ENCODE measurements at places on chromosomes 6 and 20. TPM values are rescaled to one million over a fixed set of nuclear protein-coding genes. Genes with fewer than 3 reads are reported as not detected.

GRCh38 chr6:33549196-33549595, 30.9 kb downstream of the BAK1 start:
- H3K27ac ChIP-seq, result no peak overlapping the region
- H3K4me1 ChIP-seq, result no peaks in the 10 kb centered on the region
- H3K4me3 ChIP-seq, result no peak overlapping the region
- DNase-seq, result no peak

DNA sequence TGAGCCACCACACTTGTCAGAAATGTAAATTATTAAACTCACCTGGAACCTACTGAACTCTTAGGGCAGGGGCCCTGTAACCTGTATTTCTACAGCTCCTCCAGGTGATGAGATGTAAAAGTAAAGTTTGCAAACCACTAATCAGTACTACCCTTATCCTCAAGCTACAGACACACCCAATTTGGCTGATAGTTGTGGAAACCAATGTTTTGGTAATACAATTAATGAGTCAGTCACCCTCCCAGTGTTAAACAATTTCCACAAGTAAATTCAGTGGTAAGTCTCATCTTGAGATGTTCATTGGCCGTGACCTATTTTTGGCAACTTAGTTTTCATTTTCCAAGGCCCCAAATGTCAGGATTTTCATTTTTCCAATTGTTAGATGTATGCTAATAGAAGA, 29.6 kb downstream of the GCNT2 start:
- DNase-seq, result no peak
- peaks cover 9% of the 10 kb centered on the region for H3K4me1 ChIP-seq
- H3K36me3 ChIP-seq, result no peaks in the 10 kb centered on the region
- H3K4me3 ChIP-seq, result no peak overlapping the region

DNA sequence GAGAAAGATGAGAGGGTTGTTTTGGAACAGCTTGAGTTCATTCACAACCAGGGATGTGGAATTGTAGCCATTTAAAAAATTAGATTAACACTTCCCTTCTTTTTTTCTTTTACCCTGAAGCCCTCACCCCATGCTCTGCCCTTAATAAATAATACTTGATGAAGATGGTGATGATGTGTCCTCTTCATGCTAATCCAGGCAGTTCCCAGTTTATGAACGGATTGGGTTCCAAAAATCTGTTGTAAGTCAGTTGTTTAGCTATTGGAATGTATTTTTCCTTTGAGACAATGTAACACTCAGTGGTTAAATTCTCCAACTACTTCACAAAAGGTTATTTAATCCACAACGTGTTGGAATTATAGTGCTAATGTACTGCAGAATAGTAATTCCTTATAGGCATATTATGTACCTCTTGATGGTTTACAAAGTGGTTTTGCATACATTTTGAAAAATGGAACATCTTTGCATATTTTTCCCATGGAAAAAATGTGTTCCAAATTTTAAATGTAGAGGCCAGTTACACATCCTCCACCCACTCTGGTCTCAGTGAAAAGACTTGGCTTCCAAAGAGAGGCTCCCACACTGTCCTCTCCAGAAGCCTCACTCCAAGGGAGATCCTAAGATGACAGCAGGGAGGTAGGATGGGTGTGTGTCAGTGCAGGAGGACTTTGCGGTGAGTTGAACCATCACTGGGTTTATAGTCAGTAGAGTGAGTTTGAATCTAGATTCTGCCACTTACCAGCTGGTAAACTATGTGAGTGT, 45.8 kb upstream of the CEP162 start:
- H3K36me3 ChIP-seq, result no peaks in the 10 kb centered on the region
- no peaks in the 10 kb centered on the region for H3K27me3 ChIP-seq
- H3K27ac ChIP-seq, result no peak overlapping the region
- DNase-seq, result no peak
- no peaks in the 10 kb centered on the region for H3K4me1 ChIP-seq

DNA sequence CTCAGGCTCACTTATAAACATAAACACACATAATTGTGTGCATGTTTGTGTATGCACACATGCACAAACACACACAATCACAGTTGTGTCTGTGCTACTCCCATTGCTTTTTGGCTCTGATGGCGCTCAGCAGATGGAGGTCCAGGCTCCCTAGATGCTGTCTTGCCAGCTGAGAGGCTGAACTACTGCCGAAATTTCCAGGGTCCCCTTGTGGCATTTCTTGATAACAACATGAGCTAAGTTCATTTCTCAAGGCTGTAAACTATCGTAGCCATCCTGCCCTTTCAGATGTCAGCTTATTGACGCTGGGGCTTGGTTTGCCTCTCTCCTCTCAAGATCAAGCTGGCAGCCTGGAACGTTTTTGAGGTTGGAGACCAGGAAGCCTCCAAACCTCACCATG, 313.9 kb upstream of the RNF24 start:
- no peaks in the 10 kb centered on the region for H3K27me3 ChIP-seq
- no peak overlapping the region for H3K27ac ChIP-seq
- H3K4me3 ChIP-seq, result no peak overlapping the region

GRCh38 chr20:20003031-20003954, 13.9 kb upstream of the NAA20 start:
- no peak for DNase-seq
- no peaks in the 10 kb centered on the region for H3K4me1 ChIP-seq
- H3K27me3 ChIP-seq, result no peaks in the 10 kb centered on the region
- peaks cover 11% of the 10 kb centered on the region for H3K36me3 ChIP-seq

GRCh38 chr6:52558266-52559000, 18.4 kb downstream of the TRAM2 start:
- no peaks in the 10 kb centered on the region for H3K27me3 ChIP-seq
- no peaks in the 10 kb centered on the region for H3K36me3 ChIP-seq
- DNase-seq, result no peak
- no peak overlapping the region for H3K27ac ChIP-seq
- no peak overlapping the region for H3K4me3 ChIP-seq

GRCh38 chr6:33160096-33160495, 32.2 kb downstream of the COL11A2 start:
- H3K27me3 ChIP-seq, result no peaks in the 10 kb centered on the region
- H3K4me1 ChIP-seq, result peaks cover 2% of the 10 kb centered on the region
- H3K36me3 ChIP-seq, result no peaks in the 10 kb centered on the region
- DNase-seq, result no peak

- H3K27me3 ChIP-seq, result no peaks in the 10 kb centered on the region
- no peaks in the 10 kb centered on the region for H3K4me1 ChIP-seq
Measured at GRCh38 chr6:94487371-94487770, 1068.0 kb upstream of the EPHA7 start.

GRCh38 chr20:6611911-6612605, 155.4 kb upstream of the BMP2 start:
- no peak overlapping the region for H3K27ac ChIP-seq
- H3K27me3 ChIP-seq, result no peaks in the 10 kb centered on the region
- no peaks in the 10 kb centered on the region for H3K36me3 ChIP-seq
- no peak overlapping the region for H3K4me3 ChIP-seq
- no peak for DNase-seq

GRCh38 chr6:37486121-37486839, 13.4 kb downstream of the CCDC167 start:
- no peak for DNase-seq
- H3K4me3 ChIP-seq, result no peak overlapping the region
- H3K36me3 ChIP-seq, result peaks cover 3% of the 10 kb centered on the region
- H3K27me3 ChIP-seq, result no peaks in the 10 kb centered on the region
- H3K27ac ChIP-seq, result no peak overlapping the region

GRCh38 chr6:56692523-56693245, 50.0 kb upstream of the DST start:
- no peaks in the 10 kb centered on the region for H3K27me3 ChIP-seq
- H3K4me3 ChIP-seq, result peak overlapping the region; percentile 54
- peaks cover 4% of the 10 kb centered on the region for H3K4me1 ChIP-seq

- peak; percentile 82 for DNase-seq
- peaks cover 3% of the 10 kb centered on the region for H3K36me3 ChIP-seq
- H3K27me3 ChIP-seq, result no peaks in the 10 kb centered on the region
- H3K27ac ChIP-seq, result peak overlapping the region; percentile 73
- no peaks in the 10 kb centered on the region for H3K4me1 ChIP-seq
Measured at GRCh38 chr6:41536795-41537758, 9.1 kb upstream of the FOXP4 start.

DNA sequence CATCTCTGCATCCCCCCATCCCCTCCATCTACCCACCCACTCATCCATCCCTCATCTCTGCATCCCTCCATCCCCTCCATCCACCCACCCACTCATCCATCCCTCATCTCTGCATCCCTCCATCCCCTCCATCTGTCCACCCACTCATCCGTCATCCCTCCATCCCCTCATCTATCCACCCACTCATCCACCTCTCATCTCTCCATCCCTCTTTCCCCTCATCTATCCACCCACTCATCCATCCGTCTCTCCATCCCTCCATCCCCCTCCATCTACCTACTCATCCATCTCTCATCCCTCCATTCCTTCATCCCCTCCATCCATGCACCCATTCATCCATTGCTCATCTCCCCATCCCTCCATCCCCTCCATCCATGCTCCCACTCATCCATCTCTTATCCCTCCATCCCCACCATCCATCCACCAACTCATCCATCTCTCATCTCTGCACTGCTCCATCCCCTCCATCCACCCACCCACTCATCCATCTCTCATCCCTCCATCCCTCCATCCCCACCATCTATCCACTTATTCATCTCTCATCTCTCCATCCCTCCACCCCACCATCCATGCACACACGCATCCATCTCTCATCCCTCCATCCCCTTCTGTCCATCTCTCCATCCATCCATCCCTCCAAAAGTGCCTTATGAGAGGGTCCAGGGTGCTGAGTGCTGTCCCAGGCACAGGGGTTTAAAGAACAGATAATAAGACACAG, 51.4 kb downstream of the WDR27 start:
- H3K27ac ChIP-seq, result no peak overlapping the region
- H3K27me3 ChIP-seq, result no peaks in the 10 kb centered on the region
- H3K4me3 ChIP-seq, result no peak overlapping the region
- no peak for DNase-seq
- no peaks in the 10 kb centered on the region for H3K4me1 ChIP-seq

DNA sequence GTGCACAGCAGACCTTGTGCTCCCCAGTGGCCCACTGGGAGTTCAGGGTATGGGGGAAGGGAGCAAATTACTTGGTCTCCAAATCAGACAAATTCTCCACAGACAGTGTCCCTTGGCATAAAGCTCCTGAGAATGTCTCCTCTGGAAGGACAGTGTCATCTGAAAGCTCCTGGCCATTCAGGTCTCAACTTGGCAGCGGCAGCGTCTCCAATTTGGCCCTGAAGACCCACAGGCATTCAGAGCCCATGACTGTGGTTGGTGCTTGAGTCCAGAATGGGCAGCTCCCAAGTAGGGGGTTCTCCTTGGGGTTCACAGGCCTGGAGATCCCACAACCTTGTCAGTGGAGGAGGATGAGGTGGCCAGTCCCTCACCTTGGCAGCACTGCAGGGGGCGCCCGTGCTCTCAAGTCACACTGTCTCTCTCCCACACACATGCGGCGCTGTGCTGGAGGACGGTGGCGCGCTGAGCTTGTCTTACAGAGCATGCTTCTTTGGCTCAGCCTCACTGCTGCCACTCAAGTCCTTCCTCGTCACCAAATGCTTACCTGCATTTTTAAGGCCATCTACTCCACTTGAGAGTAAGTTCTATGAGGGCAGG, 20.7 kb downstream of the DYNLRB1 start:
- peak; percentile 53 for DNase-seq
- no peaks in the 10 kb centered on the region for H3K4me1 ChIP-seq
- no peak overlapping the region for H3K27ac ChIP-seq
- no peak overlapping the region for H3K4me3 ChIP-seq
- H3K27me3 ChIP-seq, result no peaks in the 10 kb centered on the region
- peaks cover 17% of the 10 kb centered on the region for H3K36me3 ChIP-seq

HLA-DOB gene
- polyA plus RNA-seq, result 2.7 TPM

SEL1L2 gene
- polyA plus RNA-seq, result not detected

FAM209B gene
- polyA plus RNA-seq, result 0.31 TPM

TINAG gene
- polyA plus RNA-seq, result 23.3 TPM

Data from small intestine (tissue), 16 donors.